SK-N-SH (cell line): ENCODE measurements at places on chromosomes 11 and 22. TPM values are rescaled to one million over a fixed set of nuclear protein-coding genes. Genes with fewer than 3 reads are reported as not detected.

Gene SLC15A3
- 0.13 TPM in 1 of 2 replicates, not detected in the other for polyA plus RNA-seq

Gene GNG3
- 0.11 and 0.16 TPM in 2 replicates for polyA plus RNA-seq

Gene INS
- not detected in 2 replicates for polyA plus RNA-seq

Gene NCAM1
- polyA plus RNA-seq = 19.4 and 20.7 TPM in 2 replicates

Gene TPBGL
- 0.03 TPM in 1 of 2 replicates, not detected in the other for polyA plus RNA-seq

Gene APOBEC3F
- 3.8 and 4.3 TPM in 2 replicates for polyA plus RNA-seq

Gene OOSP4B
- not detected in 2 replicates for polyA plus RNA-seq

Gene CARD10
- 13.9 and 14.5 TPM in 2 replicates for polyA plus RNA-seq

Gene CARD16
- not detected in 2 replicates for polyA plus RNA-seq

Gene TTC36
- polyA plus RNA-seq = 0.18 and 0.29 TPM in 2 replicates

Gene ATP6V1E1
- polyA plus RNA-seq = 140 and 195 TPM in 2 replicates

Gene SLC25A45
- polyA plus RNA-seq = 3.1 and 3.6 TPM in 2 replicates

Gene TSPAN18
- 0.72 and 1.3 TPM in 2 replicates for polyA plus RNA-seq

Gene GLB1L3
- polyA plus RNA-seq = 0.10 TPM in 1 of 2 replicates, not detected in the other

Gene ENTHD1
- not detected in 2 replicates for polyA plus RNA-seq

Gene NXPE4
- not detected in 2 replicates for polyA plus RNA-seq

Gene GSTP1
- polyA plus RNA-seq = 488 and 745 TPM in 2 replicates

Gene TRIOBP
- polyA plus RNA-seq = 43.6 and 47.3 TPM in 2 replicates

Gene MS4A10
- not detected in 2 replicates for polyA plus RNA-seq

Gene RASGRP2
- 1.6 and 2.2 TPM in 2 replicates for polyA plus RNA-seq

Gene PGA3
- polyA plus RNA-seq = not detected in 2 replicates

Gene LRRC4C
- polyA plus RNA-seq = 0.16 and 0.21 TPM in 2 replicates

Gene TRIM6
- polyA plus RNA-seq = 0.46 and 0.94 TPM in 2 replicates

Gene MRGPRD
- polyA plus RNA-seq = not detected in 2 replicates

Gene FGF19
- not detected in 2 replicates for polyA plus RNA-seq
